ENCODE measurements at places on chromosomes 1 and 21.

- DNase-seq = no peak
These were observed 101.5 kb downstream of the KCNN3 start for GRCh38 chr1:154768456-154769125.

DNA sequence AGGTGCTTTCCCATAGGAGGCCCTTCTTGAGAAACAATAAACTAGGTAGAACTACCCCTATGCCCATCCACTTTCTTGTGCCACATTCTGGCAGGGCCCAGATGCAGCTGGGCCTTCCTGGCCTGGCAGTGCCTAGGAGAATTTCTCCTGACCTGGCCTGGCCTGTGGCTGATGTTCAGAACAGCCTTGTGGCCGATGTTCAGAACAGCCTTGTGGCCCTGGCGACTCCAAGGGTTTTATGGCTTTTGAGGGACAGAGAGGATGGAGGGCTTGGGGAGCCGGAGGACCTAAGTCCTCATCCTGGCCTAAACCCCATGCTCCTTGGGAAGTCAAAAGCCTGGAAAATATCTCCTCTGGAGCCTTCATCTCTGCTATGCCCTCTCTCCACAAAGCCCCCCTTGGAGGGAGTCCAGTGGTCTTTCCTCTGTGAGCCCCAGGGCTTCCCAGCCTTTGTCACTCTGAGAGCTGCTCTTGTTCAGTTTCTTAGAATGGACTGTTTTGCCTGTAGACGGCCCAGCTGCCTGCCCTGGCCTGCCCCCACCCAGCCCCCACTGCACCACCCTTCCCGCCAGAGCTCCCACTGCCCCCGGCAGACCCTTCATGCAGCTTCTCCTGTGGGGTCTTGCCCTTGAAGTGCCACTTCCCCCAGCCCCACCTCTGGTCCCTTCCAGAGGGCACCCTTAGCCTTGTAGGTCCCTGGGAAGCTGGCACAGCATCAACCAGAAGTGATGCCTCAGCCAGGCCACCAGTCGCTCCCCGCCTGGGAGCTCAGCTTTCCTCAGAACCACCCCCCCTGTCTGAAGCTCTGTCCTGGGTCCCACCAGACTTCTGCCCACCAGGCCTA lies 7.0 kb downstream of the GPR37L1 start:
- DNase-seq = no peak

DNA sequence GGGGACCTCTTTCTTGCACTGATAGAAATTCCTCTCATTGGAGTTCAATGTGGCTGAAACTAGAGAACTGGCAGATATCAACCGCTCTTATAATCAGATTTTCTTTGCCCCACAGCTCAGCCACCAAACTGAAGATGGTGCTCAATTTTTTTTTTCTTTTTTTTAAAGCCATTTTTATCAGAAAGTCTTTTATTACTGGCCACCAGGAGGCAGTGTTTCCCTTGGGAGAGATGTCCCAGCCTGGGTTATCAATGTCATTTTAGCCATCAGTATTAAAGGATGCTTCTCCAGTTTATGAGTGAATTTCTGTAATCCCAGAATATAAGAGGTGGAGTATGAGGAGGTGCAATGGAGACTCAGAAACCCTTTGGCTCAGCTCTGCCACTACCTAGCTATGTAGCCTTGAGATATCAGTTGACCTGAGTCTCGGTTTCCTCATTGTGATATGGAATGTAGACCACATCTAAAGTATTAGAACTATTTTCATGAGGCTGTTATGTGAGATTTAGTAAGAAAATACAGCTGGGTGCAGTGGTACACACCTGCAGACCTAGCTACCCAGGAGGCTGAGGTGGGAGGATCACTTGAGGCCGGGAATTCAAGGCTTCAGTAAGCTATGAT lies 27.6 kb downstream of the CD244 start:
- no peak for DNase-seq

GRCh38 chr1:15961492-15961891 lies 14.4 kb downstream of the ZBTB17 start:
- DNase-seq = no peak

DNA sequence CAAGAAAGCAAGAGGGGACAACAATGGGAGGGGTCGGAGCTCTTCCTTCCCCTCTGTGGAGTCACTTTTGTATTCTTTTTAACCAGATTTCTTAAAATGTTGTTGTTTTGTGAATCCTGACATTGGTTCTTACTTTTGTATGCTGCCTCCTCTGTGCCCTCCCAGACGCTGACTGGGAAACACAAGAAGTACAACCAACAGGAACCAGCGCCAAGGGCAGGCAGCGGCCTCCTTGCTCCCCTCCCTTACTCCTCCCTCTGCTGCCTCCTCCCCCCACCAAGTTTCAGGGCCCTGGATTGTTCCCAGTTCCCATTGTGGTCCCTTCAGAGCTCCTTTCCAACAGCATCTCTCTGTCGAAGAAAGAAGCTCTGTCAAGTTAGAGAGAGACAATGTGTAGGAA lies 111.1 kb downstream of the BRINP2 start:
- no peak for DNase-seq

GRCh38 chr1:111133866-111134265 lies 6.0 kb downstream of the DRAM2 start:
- no peak for DNase-seq

GRCh38 chr1:21628798-21629393 lies 40.3 kb downstream of the RAP1GAP start:
- DNase-seq = no peak

DNA sequence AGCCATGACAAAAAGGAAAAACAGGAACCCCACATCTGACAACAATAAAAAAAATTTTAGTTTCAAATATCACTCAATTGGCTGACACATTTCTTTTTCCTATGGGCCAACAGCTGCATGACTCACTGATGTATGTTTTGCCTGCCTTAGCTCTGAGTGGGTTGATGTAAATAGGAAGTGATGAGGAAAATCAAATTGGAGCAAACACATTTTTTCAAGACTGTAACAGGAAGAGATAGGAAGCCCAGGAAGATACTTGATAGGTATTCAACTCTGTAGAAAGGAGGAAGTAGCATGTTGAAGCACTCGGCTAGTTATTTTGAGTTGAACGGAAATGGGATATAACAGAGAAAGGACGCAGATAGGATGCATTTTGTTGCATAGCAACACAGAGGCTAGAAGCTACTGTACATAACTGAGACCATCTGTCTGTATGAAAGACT lies 168.0 kb upstream of the NR5A2 start:
- no peak for DNase-seq

GRCh38 chr1:111104981-111105380 lies 34.9 kb downstream of the DRAM2 start:
- no peak for DNase-seq
